Stimulated activated CD4-positive, alpha-beta T cell treated with anti-CD3 and anti-CD28 coated beads, Interleukin-1b, Interleukin-23, amount 100 ng/mL, for 1 hour (primary cell): ENCODE measurements at places on chromosomes 5 and 9.

DNA sequence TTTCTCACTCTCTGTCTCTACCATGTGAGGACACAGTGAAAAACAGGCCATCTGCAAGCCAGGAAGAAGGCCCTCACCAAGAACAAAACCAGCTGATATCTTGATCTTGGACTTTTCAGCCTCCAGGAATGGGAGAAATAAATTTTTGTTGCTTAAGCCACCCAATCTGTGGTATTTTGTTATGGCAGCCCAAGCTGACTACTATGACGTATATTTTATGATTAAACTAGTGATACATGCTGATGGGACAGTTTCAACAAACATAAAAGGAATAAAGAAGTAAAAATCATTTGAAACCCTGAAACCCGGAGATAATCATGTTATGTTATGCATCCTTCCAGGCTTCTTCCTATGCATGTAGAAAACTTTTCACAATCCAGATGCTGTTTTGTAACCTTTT lies 71.5 kb upstream of the ERBIN start:
- DNase-seq = no peak

DNA sequence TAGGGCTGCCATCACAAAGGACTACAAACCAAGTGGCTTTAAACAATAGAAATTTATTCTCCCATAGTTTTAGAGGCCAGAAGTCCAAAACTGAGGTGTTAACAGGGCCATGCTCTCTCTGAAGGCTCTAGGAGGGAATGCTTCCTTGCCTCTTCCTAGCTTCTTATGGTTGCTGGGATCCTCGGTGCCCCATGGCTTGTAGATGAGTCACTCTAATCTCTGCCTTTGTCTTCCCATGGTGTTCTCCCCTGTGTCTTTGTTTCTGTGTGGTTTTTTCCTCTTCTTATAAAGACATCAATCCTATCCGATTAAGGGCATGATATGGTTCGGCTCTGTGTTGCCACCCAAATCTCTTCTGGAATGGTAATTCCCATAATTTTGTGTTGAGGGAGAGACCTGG lies 178.8 kb upstream of the NREP start:
- DNase-seq = no peak

- no peak for DNase-seq
These were observed 7.1 kb downstream of the PLCXD3 start for GRCh38 chr5:41503310-41503709.

DNA sequence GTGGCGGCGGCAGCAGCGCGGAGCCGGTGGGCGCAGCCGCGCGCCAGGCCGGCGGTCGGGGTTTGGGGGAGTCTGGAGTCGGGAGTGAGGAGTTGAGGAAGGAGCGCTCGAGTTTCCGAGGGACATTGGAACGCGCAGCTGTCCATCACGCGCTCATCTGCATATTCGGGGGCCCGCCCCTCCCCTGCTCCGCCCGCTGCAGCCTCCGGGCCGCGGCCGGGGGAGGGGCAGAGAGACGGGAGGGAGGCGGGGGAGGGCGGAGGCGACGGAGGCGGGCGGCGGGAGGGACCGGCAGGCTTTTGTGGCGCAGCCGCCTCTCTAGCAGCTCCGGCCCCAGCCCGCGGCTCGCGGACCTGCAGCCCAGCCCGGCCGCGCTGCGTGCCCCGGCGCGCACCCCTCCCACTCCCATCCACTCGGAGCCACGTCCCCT lies at the start of gene IRX2:
Gene IRX2, minus strand, starts transcription at position 86 of the 430 bp plus-strand sequence. CDS start 264 bp downstream, outside the sequence.
- no peak for DNase-seq

GRCh38 chr9:2634153-2634552 lies 12.6 kb downstream of the VLDLR start:
- no peak for DNase-seq

- DNase-seq = no peak
These were observed 53.7 kb downstream of the SPATA31C2 start for GRCh38 chr9:88084357-88085183.

DNA sequence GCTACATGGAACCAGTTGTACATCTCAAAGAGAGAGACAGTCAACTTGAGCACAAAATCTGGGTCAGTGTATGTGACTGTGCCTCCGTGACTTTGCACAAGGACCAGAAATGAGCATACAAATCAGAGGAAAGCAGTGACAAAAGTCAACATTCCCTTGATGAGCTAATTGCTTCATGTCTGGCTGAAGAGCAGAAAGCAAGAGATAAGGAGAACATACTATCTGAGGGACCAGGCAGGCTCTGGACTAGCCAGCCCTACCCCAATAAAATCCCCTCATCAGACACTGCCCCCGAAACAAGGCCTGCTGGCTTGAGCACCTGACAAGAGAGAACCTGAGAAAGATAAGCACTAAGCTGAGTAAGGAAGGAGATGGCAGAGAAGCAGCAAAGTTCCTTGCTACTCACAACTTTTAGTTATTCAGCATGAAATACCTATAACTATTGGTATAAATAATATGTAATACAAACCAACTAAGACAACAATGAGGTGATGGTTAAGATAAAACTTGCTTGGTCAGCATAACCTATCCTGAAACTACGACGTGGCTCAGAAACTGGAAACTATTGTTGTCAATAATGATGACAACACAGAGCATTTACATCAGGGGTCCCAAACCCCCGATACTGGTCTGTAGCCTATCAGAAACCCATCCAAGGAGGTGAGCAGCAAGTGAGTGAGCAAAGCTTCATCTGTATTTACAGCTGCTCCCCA lies 9.5 kb downstream of the SIL1 start:
- DNase-seq = no peak

- DNase-seq = no peak
These were observed 233.6 kb downstream of the GABRB2 start for GRCh38 chr5:161312882-161313281.

- DNase-seq = no peak
These were observed 24.6 kb downstream of the MED10 start for GRCh38 chr5:6353602-6354302.

- DNase-seq = no peak
These were observed 52.6 kb downstream of the HINT1 start for GRCh38 chr5:131112424-131112823.

GRCh38 chr5:171845857-171846256 lies 60.2 kb downstream of the SMIM23 start:
- no peak for DNase-seq

- DNase-seq = no peak
These were observed 198.1 kb downstream of the CDK5RAP2 start for GRCh38 chr9:120381839-120382238.

GRCh38 chr9:126312584-126313551 lies 13.8 kb upstream of the MVB12B start:
- no peak for DNase-seq

DNA sequence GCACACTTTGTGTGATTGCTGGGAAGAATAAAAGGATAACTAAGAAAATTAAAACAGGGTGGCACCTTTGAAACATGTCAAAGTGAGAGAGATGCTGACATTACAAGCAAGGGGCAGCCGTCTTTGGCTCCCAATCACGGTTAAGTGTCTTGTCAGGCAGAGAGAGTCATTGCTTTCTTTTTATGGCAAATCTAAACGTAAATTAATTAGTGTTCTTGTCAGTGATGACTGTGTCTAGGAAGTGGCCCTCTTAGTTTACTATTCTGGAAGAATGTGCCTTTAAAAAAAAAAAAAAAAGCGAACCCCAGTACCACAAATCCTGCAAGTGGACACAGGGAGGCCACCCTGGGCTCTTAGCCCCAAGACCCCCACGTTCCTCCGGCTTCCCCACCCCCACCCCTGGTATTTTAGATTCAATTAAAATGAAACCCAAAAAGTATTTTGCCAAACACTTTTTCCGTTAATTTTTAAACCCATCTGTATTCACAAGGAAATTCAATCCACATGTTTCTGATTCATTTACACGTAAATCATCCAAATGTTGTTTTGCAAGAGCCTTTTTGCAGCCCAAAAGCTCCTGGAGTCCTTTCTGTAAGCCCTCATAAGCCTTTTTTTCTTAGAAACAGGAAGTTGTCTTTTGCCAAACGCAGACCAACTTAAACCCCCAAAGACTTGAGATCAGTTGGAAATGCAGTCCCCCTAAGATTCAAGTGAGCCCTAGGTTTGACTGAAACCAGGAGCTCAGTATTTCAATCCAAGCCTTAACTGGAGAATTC lies 399.3 kb downstream of the EBF1 start:
- DNase-seq = no peak

GRCh38 chr9:124022201-124023121 lies 10.9 kb downstream of the LHX2 start:
- no peak for DNase-seq

DNA sequence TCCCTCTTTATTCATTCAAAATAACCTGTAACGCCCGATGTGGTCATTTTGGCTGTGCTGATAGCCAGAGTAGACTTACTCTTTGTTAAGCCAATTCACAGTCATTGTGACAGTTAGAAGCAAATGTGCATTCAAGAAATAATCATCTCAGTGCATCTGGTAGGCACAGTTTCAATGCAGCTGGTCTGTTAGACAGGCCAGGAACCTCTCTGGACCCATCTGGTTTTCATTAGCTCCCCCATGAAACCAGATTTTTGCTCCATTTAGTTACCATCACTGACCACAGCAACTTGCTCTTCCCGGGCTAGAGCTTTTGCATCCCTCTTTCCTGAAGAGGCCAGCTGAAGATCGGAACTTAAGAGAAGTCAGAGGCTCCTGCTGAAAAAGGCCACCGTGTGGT lies 284.2 kb downstream of the NSG2 start:
- no peak for DNase-seq

DNA sequence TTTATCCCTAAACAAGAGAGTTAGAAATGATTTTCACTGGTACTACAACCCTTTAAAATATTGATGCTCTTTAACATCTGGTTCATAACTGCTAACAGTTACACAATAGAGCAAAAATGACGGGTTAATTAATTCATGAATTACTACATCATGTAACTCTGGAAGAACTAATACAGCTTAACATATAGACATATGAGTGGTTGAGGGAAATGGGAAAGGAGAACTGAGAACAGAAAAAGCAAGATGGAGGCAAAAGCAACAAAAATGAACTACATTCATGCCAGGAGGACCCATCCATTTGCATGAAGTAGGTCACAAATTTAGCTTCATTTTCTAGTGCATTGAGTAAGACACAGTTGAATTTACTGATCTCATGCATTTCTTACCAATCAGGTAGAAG lies 61.8 kb downstream of the C9 start:
- no peak for DNase-seq

- no peak for DNase-seq
These were observed 111.7 kb upstream of the NUDT12 start for GRCh38 chr5:103674251-103674650.

GRCh38 chr5:159788835-159789331 lies 127.4 kb upstream of the ADRA1B start:
- DNase-seq = no peak

DNA sequence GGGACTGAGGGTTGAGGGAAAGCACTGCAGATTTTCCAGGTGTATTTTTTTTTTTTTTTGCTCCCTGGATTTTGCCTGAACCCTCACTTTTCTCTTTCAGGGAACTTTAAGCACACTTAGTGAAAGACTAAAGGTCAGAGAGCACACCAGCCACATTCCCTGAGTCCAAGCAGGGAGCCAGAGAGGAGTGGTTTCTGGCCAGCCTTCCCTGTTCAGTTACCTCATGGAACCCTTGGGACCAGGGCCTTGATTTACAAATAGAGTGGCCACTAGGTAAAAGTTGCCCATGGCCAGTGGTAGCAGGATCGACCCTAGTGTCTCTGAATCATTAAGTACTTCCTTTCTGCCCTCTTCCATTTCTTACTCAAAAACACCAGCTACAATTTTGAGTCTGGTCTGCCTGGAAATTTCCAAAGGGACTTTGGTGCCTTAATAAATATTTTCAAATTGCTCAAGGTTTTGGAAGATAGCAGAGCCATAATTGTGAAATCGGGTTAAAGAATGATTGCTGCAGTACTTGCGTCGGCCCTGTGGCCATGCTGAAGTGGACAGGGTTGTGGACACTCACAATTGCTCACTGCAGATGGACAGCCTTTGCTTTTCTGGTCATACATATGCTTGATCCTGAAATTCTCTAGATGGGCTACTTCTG lies 14.5 kb downstream of the PALM2AKAP2 start:
- DNase-seq = no peak

- DNase-seq = no peak
These were observed 88.1 kb downstream of the ITGA1 start for GRCh38 chr5:52875827-52876226.

- no peak for DNase-seq
These were observed 48.5 kb downstream of the NEK6 start for GRCh38 chr9:124306098-124306735.
